ENCODE measurements at places on chromosomes 1 and 21.

GRCh38 chr21:31162827-31163226 is 124.6 kb upstream of the KRTAP19-8 start:
- no peak for DNase-seq

DNA sequence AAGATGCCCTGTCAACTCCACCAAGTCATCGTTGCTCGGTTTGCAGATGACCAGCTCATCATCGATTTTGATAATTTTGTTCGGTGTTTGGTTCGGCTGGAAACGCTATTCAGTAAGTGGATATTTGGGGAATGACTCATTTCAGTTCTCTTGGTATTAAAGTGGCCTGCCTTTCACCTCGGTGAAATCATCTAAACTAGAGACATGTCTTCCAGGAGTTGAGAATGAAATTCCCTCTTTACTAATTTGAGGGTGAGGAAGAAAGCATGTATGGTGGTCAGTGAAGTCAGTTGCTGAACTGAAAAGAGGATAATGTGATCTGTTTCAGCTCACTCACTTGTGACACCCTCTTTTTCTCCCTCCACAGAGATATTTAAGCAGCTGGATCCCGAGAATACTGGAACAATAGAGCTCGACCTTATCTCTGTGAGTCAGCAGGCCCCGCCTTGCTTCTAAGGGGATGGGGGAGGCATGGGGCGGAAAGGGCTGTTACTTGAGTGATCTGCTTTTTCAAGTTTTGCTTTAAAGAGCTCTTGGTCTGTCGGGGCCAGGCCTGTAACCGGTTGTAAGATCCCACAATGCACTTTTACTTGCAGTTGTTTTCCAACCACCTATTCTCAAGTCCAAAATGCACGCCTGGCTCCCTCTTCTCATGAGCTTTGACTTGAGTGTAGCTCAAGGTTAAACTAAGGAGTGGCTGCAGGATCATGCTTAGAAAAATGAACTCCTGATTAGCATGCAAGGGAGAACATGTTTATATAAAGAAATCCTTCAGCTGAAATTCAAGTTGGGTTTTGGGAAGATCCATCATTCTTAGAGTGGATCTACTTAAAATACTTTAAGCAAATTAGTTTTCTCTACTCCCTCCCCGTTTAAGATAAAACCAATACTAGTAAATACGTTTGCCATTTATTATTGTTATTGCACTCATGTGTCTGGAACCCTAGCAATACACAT is 59.8 kb downstream of the CAPN2 start:
- no peak for DNase-seq

- DNase-seq: peak; percentile 8
These were observed 14.7 kb upstream of the KCNE1 start for GRCh38 chr21:34526618-34527290.

GRCh38 chr21:18449605-18450550 is 46.3 kb upstream of the TMPRSS15 start:
- DNase-seq: no peak

- no peak for DNase-seq
These were observed 10.3 kb downstream of the ADGRB2 start for GRCh38 chr1:31753707-31754349.

DNA sequence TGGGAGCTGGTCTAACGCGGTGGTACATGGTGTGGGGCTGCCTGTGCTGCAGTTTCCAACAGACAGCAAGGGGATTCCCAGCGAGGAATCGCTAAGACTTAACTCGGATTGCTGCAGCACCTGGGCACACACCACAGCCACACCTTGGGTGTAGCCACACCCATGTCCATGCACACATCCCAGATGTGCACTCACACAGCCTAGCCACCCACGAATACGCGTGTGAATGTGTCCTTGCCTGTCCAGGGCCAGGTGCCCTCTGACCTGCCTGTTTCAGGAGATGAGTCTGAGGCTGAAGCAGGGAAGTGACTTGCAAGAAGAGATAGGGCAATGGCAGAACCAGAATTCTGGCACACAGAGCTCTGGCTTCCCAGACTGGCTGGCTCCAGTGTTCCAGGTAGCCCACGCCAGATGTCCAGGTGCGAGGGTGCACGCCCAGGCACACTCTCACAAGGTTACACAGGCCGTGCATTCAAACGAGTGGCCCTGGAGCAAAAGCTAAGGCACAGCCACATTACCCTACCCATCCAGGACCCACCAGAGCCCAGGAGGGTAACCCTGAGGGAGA is 272.7 kb downstream of the TRABD2B start:
- no peak for DNase-seq
